HS-27A (cell line): ENCODE measurements at places on chromosomes 5 and 9.

DNA sequence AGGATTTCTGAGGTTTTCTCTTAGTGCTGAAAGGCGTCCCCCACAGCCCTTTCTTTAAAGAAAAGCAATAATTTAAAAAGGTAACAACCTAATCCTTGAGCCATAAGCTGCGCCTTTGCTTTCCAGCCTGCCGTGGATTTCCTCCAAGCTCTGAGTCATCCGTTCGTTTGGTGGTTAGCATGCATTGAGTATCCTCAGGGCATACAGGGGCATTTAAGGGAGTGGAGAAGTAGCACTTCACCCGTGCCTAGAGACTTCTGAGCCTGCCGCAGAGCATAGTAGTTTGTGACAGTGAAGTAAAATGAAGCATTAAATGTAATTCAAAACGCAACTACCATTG is 892 bp upstream of the TNC start:
- peak; percentile 79 for DNase-seq

DNA sequence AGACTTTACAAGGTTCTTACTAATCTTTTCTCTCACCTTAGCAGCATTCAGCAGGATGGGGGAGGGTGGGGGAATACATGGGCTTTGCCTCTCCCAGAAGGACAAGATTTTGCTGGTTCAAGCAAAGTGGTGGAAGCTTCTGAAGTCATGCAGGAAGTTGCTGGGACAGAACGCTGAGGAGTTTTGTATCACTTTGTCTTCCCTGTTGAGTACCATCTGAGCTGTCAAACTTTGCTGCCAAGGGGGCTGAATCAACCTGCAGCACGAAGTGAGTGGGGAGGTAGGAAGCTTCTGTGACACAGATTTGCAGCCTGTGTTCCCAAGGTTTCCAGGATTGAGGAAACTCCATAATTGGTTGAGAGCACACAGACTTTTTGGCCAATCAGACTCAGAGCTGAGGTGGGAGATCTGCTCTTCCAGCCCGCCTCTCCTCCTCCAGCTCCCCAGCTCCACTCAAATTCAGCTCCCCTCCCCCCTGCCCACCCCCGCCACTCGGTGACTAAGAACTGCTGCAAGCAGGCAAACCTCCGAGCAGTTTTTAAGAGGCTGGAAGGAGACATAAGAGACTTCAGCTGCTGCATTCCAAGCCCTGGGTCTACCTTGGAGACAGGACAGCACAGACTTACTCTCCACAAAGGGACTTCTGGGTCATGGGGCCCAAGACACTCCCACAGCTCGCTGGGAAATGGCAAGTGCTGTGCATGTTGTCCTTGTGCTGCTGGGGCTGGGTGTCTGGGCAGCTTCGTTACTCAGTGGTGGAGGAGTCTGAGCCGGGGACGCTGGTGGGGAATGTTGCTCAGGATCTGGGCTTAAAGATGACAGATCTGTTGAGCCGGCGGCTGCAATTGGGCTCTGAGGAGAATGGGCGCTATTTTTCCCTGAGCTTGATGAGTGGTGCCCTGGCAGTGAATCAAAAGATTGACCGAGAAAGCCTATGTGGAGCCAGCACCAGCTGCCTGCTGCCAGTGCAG is at the start of gene PCDHGC5:
Gene PCDHGC5 (plus strand): TSS at position 491 of the 971 bp plus-strand sequence. CDS start 160 bp downstream, at position 651.
- no peak for DNase-seq

GRCh38 chr5:180053061-180053602 is 18.4 kb downstream of the RNF130 start:
- no peak for DNase-seq

DNA sequence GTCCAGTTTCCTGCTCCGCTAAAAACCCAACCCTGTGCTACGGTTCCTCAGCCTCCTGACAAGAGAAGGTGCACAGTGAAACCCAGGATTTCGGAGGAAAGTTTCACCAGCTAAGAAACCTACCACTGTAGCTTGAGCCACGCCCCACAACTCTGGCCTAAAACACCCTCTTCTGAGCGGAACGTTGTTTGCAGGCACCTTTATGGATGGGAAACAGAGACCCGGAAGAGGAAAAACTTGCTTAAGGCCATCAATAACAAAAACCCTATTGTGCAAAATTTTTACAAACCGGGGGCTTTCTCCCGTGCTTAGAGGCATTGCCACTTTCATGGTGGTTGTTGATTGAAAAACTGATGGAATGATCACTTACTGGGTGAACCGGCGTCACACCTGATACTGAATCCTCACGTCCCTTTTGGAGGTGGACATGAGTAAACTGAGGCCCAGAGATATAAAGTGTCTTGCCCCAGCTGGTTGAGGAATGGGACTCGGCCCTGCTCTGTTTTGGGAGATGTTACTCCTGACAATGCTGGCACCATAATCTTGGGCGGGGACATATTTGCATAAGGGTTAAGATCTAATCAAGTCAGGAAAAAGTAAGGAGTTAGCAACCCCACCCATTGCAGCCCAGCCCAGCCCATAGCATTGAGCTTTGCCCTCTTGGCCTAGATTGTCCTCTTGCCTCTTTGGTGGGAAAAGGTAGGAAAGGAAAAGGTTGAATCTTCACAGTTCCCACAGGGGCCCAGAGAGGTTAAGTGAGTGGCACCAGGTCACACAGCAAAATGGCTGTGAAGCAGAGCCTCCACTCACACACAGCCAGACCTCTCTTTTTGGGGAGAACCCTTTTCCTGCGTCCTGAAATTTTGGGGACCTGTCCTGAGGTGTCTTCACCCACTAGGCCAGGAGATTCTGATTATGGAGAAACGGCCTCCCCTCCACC is 23.2 kb upstream of the PTGS1 start:
- no peak for DNase-seq

GRCh38 chr5:66949066-66949465 is 247.5 kb downstream of the CD180 start:
- no peak for DNase-seq

DNA sequence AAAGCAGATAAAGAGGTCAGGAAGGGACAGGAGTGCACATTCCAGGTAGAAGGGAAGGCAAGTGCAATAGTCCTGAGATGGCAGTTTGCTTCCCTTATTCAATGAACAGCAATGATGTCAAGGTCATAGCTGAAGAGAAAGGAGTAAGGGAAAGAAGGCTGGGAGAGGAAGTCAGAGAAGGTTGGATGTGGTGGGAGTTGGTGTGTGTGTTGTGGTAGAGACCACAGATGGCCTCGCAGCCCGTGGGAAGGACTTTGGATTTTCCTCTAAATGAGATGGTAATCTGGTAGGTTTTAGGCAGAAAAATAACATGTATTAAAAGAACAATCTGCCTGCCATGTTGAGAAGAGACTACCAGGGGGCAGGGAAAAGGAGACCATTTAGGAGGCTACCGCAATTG is 25.1 kb upstream of the LPAR1 start:
- no peak for DNase-seq

DNA sequence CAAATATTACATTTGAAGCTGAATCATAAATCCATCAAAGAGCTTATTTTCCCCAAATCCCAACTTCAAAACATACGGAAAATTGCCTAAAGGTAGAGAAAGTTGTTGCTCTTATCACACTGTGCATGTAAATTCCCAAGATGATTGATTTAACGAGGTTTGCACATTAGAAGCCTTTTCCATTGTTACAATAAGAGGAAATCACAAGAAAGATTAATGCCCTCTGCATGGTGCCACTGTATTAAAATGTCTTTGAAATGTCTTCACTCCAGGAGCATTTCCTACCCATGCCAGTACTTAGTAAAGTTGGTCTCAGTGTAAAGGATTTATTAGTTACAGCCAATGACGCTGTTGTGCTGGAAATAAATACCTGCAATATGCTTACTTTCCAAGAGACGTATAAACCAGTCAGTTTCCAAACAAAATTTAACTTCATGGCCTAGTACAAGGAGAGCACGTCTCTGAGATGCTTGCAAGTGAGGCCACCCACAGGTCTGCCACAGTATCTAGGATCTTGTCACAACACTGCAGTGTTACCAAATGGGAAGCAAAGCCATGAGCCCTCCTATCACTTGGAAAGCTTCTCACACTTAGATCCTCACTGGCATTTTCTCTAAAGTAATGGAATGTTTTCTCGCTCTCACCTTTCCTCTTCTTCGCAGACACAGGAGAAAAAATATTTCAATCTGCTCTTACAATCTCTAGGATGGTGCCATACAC is 112.4 kb downstream of the CETN3 start:
- DNase-seq: no peak

DNA sequence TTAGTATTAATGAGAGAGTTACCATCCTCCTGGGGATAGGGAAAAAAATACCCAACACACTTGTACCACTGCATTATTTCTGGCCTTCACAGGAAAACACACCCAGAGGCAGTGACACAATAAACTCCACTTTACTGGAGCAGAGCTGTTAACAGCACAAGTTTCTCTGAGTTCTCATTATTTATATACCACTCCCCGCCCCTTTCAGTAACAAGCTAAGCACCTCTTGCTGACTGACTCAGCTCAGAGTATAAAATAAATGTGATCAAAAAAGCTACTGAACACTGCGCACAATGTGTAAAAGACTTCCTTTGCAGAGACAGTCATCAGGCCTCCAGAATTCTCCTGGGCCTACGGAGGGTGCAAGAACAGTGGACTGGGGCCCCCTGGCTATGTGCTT is 21.6 kb downstream of the KLF9 start:
- no peak for DNase-seq

- DNase-seq: no peak
These were observed 631.9 kb downstream of the SLCO4C1 start for GRCh38 chr5:101664071-101664791.

DNA sequence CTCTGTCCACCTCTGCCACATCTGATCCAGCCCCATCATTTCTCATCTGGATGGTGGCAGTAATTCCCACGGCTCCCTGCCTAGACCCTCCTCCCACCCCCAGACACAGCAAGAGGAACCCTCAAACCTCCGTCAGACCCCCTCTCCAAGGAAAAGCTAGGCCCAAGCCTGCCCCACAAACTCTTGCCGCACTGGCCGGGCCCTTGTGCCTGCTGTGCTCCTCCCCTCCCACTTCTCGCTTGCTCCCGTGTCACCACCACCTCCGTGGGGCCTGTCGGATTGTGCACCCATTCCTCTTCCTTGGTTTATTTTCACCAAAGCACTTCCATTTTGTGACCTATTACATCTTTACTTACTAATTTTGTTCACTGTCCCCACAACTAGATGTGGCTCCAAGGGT is 14.2 kb downstream of the BARX1 start:
- no peak for DNase-seq
